Activated naive CD8-positive, alpha-beta T cell treated with anti-CD3 and anti-CD28 coated beads, Interleukin-2, amount 10 ng/mL, durations not matched to agents 7 days and 5 days (primary cell): ENCODE measurements at places on chromosomes 6 and 20. TPM values are rescaled to one million over a fixed set of nuclear protein-coding genes. Genes with fewer than 3 reads are reported as not detected.

ABCC10 gene
- total RNA-seq = 51.0 TPM

HCRTR2 gene
- total RNA-seq = not detected

SOBP gene
- total RNA-seq = 1.2 TPM

DNA sequence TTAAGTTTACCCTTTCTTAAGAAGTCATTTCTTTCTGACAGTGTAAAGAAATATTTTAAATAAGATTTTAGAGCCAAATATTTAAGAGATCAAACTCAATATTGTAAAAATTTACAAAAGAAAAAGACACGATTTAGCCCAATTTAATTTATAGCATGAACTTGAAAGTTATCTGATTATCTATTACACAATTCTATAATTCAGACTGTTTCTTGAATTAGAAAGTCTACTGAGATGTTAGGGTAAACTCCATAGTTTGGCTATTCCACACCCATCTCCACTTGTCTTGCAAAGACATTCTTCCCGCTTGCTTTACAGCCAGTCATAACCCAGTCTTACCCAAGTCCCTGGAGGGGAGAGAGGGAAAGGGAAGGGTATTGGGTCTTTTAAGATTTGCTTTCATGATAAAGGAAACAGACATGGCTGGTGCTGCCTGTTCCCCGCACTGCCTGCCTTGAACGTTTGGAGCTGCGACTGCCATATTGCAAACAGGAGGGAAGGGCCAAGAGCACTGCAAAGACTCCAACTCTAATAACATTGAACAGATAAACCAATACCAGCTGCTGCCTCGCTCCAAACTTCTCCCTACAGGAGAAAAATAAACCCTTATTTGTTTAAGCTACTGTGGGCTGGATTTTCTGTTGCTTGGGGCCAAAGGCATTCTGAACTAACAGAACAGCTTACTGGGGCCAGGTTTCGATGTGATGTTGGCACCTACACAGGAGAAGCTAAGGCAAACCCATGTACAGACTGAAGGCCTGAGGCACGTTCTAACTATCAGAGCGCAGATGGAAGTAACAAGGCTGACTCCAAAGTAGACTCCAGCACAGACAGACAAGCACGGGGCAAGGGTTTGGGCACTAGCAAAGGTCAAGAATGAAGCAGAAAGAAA, 552.3 kb upstream of the JARID2 start:
- no peak for DNase-seq
- no peak overlapping the region for H3K27ac ChIP-seq
- no peak overlapping the region for H3K4me3 ChIP-seq
- peaks cover 1% of the 10 kb centered on the region for H3K4me1 ChIP-seq
- H3K27me3 ChIP-seq = peaks cover 8% of the 10 kb centered on the region

GRCh38 chr6:82176616-82177015, 70.9 kb downstream of the IBTK start:
- H3K27ac ChIP-seq = no peak overlapping the region
- H3K27me3 ChIP-seq = no peaks in the 10 kb centered on the region
- peaks cover 23% of the 10 kb centered on the region for H3K36me3 ChIP-seq
- no peaks in the 10 kb centered on the region for H3K4me1 ChIP-seq

DNA sequence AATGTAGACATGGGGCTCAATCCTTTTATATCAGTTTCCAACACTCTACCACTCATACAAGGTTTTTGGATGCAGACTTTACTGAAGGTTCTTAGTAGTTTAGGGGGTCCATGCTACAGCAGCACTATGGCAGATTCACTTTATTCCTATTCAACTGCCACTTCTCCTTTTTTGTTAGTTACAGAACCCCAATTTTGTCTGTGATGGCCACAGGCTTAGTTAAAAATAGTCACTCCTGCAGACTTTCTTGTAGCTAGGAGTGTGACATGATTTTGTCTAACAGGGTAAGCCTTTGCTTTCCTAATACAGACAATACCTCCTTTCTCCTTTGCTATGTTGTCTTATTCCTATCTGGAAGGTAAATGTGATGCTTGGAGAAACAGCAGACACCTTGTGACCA, 90.0 kb upstream of the SLC24A3 start:
- no peak overlapping the region for H3K4me3 ChIP-seq
- H3K27me3 ChIP-seq = no peaks in the 10 kb centered on the region
- no peaks in the 10 kb centered on the region for H3K36me3 ChIP-seq
- no peak for DNase-seq
- no peaks in the 10 kb centered on the region for H3K4me1 ChIP-seq
- H3K27ac ChIP-seq = no peak overlapping the region

DNA sequence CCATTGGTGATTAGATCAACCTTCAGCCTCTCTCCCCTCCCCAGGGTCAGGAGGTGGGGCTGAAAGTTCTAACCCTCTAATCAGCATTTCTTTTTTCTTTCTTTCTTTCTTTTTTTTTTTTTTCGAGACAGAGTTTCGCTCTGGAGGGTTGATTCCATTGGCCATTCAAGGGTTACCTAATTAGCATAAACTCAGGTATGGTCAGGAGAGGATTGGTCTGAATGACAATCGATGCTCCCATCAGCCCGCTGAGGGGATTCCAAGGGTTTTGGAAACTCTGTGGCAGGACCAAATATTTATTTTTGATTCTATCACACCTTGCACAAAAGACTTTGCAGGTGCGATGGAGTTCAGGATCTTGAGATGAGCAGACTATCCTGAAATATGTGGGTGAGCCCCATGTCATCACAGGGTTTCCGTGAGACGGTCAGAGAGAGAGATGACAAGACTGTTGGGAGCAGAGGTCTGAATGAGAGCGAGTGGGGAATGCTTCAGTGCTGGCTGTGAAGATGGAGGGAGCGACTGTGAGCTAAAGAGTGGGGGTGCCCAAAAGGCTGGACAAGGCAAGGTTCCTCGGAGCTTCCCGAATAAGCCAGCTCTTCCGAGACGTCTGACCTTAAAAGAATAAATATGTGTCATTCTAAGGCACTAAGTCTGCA, 107.1 kb downstream of the BMP7 start:
- H3K27ac ChIP-seq = no peak overlapping the region
- DNase-seq = no peak
- no peak overlapping the region for H3K4me3 ChIP-seq
- no peaks in the 10 kb centered on the region for H3K36me3 ChIP-seq
- no peaks in the 10 kb centered on the region for H3K4me1 ChIP-seq

- H3K4me3 ChIP-seq = no peak overlapping the region
- H3K27me3 ChIP-seq = no peaks in the 10 kb centered on the region
- H3K27ac ChIP-seq = no peak overlapping the region
- H3K36me3 ChIP-seq = peaks cover 4% of the 10 kb centered on the region
Measured at GRCh38 chr6:152273002-152273401, 364.2 kb downstream of the SYNE1 start.

DNA sequence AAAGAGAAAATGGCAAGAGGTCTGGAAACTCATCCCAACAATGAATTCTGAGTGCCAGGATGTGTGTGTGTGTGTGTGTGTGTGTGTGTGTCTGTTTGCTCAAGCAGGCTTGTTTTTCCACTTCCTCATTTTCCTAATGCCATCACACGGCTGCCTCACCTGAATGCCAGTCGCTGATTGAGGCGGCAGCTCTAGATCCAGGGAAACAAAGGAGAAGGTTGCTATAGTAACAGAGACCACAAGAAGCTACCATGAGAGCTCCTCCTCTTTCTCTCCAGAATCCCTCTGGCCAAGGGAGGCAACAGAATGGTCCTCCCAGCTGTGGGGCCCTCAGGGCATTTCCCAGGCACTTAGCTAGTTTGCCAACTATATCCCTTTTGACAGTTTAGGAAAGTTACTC, 241.1 kb upstream of the TSHZ2 start:
- no peaks in the 10 kb centered on the region for H3K4me1 ChIP-seq
- no peak overlapping the region for H3K4me3 ChIP-seq
- no peak for DNase-seq
- no peak overlapping the region for H3K27ac ChIP-seq
- no peaks in the 10 kb centered on the region for H3K36me3 ChIP-seq
- H3K27me3 ChIP-seq = no peaks in the 10 kb centered on the region

- H3K4me1 ChIP-seq = peaks cover 14% of the 10 kb centered on the region
- peaks cover 3% of the 10 kb centered on the region for H3K27me3 ChIP-seq
- no peak overlapping the region for H3K27ac ChIP-seq
- no peak for DNase-seq
- no peaks in the 10 kb centered on the region for H3K36me3 ChIP-seq
Measured at GRCh38 chr6:35492258-35492973, 4.5 kb downstream of the TEAD3 start.

DNA sequence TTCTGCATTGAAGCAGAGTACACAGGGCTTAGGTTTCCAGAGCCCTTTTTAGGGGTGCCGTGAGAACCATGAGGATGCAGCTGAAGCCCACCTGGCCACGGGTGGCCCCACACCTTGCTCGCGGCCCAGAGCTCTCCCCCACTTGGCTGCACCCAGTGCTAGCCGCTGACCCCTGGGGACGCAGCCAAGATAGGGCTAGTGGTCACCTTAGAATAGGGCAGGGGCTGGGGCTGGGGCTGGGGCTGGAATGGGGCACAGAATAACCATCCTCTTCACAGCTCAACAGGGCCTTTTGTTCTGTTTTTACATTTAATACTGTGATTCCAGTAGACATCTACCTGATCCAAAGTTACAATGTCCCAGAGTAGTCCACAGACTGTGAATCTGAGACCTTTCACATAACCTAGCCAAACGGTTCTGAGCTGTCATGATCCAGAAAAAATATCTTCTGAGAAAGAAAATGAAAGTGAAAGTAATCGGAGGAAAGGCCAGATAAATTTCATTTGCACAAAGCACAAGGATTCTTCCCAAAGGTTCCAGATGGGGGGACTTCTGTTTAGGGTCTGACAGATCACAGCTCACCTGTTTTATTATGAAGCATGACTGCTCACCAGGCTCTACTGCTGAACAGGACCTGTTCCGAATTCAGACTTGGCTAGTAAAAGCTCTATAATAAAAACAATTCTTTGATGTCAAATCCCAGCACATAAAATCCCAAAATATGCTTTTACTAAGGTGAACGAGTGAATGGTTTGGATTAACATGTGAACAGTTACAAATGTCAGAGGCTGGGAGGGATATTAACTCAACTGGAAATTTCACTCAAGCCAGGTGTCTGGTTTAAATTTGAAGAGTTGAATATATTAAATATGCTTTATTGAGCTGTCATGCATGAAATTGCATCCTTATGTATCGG, 401.9 kb downstream of the THBS2 start:
- no peaks in the 10 kb centered on the region for H3K36me3 ChIP-seq
- peak overlapping the region; percentile 47 for H3K4me3 ChIP-seq
- peak overlapping the region; percentile 67 for H3K27ac ChIP-seq
- no peak for DNase-seq

DNA sequence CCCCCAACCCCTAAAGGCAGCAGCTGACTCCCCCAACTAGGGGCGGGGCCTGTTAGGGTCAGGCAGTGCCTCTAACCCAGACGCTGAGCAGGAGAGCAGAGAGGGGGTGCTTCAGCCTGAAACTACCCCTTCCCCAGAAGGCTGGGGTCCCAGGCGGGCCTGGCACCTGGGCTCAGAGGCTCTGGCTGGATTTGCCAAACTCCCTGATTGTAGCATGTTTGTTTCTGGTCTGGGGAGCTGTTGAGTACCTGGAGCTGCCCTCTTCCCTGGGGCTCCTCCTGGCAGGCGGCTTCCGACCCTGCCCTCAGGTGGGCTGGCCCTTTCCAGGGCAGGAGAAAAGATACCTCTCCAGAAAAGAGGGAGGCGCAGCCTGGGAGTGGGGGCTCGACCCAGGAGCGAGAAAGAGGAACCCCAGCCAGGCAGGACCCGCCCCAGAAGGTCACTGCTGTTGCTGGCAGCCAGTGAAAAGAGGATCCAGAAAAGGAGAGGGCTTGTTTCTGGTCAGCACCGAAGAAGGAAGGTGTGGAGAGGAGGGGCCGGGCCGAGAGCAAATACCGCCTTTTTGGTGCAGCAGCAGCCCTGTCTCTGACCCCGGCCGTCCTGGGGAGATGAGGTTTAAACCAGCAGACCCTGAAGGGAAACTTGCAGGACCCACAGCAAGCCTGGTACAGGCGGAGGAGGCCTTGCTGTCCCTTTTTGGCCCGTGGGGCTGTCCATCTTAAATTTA, 810 bp upstream of the ABHD16B start:
- DNase-seq = no peak
- peaks cover 8% of the 10 kb centered on the region for H3K36me3 ChIP-seq

GRCh38 chr20:22452442-22453011, 131.8 kb downstream of the FOXA2 start:
- H3K36me3 ChIP-seq = no peaks in the 10 kb centered on the region
- DNase-seq = no peak
- no peak overlapping the region for H3K4me3 ChIP-seq
- H3K27ac ChIP-seq = no peak overlapping the region
- no peaks in the 10 kb centered on the region for H3K4me1 ChIP-seq

DNA sequence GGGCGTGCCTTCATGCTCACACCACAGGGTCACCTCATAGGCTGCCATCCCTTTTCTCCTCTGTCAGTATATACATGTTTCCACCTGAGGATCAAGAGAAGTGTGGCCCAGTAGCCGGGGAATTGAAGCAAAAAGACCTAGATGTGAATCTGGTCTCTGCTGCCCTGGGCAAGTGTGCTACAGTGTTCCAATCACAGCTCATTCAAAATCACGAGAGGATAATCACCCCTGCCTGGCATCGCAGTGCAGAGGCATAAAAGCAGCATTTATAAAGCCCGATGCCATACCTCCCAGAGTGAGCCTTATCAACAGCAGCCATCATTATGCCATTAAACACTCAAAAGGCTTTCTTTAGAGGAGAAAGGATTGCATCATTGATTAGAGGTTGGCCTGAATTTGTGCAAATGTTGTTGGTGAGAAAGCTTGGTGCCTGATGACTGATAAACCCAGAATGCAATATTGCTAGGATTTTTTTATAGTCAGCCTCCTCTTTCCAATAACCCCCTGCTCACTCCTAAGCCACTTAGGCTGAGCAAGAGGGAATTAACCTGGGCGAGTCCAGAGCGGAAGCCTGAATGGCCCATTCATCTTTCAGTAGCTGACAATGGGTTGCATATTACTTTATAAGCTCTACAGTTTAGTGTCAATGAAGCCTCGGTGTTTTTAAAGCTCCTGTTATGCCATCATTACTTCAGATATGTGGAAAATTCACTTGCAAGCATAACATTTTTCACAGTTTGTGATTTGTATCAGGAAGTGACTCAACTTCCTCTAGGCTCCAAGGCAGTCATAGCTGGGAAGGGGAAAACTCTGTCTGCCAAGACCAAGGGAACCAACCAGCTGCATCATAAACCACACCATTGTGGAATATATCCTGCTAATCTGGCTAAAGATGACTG, 92.5 kb upstream of the NXT1 start:
- no peak overlapping the region for H3K4me3 ChIP-seq
- DNase-seq = no peak
- H3K27me3 ChIP-seq = no peaks in the 10 kb centered on the region
- no peak overlapping the region for H3K27ac ChIP-seq

DNA sequence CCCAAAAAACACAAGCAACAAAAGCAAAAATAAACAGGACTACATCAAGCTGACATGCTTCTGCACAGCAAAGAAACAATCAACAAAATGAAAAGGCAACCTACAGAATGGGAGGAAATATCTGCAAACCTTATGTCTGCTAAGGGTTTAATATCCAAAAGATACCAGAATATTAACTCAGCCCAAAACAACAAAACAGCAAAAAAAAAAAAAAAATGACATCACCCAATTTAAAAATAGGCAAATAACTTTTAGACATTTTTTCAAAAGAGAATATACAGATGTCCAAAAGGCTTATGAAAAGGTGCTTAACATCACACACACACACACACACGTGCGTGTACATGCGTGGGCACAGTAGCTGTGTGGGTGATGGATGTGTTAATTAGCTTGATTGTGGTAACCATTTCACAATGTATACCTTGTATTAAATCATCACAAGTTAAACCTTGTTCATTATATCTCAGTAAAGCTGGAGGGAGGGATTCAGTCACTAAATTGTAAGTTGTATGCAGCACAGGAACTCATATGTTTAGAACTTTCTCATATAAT, 52.4 kb downstream of the QKI start:
- no peak overlapping the region for H3K4me3 ChIP-seq
- H3K4me1 ChIP-seq = peaks cover 7% of the 10 kb centered on the region
